Caudate nucleus (tissue), 63 donors: ENCODE measurements at places on chromosomes 5 and 9.

GRCh38 chr9:5478206-5478605, 27.9 kb downstream of the CD274 start:
- DNase-seq, result no peak

- DNase-seq, result no peak
These were observed 2.5 kb upstream of the HNRNPAB start for GRCh38 chr5:178201927-178202235.

GRCh38 chr5:73962801-73963425, 336.9 kb downstream of the ARHGEF28 start:
- DNase-seq, result no peak

- peak; percentile 47 for DNase-seq
These were observed 933 bp upstream of the TGFBR1 start for GRCh38 chr9:99103901-99104458.

GRCh38 chr9:134516464-134516863, 125.1 kb upstream of the COL5A1 start:
- no peak for DNase-seq

DNA sequence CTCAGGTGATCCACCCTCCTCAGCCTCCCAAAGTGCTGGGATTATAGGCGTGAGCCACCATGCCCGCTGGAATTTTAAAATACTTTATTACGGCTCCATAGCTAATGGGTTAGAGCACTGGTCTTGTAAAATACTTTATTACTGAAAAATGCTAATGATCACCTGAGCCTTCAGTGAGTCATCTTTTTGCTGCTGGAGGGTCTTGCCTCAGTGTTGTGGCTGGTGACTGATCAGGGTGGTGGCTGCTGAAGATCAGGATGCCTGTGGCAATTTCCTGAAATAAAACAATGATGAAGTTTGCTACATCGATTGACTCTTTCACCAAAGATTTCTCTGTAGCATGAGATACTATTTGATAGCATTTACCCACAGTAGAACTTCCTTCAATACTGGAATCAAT, 26.0 kb upstream of the GNE start:
- DNase-seq, result no peak

DNA sequence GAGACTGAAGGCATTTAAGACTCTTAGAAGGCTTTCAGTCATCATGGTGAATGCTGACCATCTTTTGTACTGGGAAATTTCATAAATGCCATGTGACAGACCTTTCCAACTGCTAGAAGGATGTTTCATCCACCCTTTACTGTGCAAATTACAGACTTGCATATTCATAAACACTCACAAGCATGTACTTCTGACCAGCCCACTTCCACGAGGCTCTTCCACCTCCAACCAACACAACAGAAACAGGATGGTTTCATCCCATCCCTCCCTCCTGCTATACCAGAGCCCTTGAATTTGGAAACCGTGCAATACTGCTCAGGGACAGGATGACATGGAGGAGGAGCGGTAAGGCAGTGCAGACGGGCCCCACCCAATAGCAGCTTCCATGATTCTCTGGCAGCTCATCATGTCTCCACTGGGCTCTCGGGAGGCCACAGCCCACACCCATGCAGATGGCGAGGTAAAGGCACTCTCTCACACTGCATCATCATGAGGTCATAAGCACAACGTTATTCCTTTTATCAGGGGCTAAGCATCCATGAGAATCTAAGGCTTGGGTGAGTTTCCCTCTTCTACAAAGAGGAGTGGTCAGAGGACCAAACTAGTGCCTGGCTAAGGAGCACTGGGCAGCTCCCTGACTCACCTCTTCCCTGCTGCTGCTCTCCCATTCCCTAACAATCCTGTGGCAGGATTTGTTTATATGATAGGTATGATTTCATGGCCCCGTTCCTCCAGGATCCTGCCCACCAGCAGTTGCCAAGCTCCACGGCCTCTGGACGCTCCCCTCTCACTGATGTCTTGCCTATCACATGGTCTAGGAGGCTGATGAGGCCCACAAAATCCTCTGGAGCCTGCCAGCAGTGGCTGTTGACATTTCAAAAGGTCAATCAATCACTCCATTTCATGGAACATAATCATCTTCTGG, 94.4 kb upstream of the FSTL4 start:
- no peak for DNase-seq

- no peak for DNase-seq
These were observed 81.6 kb downstream of the CYFIP2 start for GRCh38 chr5:157347301-157348048.

DNA sequence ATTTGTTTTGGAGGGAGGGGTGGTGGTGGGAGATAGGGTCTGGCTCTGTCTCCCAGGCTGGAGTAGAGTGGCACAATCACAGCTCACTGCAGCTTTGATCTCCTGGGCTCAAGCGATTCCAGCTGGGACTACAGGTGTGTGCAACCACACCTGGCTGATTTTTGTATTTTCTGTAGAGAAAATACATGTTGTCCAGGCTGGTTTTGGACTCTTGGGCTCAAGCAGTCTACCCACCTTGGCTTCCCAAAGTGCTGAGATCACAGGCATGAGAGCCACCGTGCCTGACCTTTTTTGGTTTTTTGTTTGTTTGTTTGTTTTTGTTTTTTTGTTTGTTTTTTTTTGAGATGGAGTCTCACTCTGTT, 15.4 kb downstream of the STXBP1 start:
- DNase-seq, result no peak

- no peak for DNase-seq
These were observed 70.6 kb downstream of the DPYSL3 start for GRCh38 chr5:147439254-147439653.

DNA sequence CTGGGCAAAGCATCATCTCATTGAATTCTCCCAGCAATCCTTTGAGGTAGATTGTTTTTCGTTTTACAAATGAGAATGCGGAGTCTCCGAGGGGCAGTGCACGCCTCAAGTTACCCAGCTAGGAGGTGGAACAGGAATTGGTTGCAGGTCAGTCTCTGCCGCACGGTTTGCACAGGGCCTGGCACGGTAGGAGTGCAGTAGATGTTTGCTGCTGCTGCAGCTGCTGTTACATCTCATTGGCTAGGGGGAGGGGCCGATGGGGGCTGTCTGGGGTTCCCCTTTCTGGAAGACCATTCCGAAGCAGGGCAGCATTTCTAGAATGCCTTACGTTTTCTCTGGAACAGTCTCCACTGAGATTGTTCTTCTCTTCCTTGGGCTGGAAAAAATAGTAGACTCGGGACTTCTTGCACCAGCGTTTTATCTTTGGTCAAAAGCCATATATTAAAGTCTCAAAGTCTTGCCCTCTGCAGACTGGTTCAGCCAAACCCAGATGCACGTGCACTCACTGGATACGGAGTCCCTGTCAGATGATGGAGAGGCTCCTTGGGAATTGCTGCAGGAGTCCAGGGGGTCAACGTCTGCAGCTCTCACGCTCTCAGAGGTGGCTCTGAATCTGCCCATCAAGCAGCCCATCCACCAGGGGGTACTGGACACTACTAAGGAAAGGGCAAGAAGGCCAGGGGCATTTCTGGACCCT, 1.2 kb downstream of the USP20 start:
- no peak for DNase-seq

DNA sequence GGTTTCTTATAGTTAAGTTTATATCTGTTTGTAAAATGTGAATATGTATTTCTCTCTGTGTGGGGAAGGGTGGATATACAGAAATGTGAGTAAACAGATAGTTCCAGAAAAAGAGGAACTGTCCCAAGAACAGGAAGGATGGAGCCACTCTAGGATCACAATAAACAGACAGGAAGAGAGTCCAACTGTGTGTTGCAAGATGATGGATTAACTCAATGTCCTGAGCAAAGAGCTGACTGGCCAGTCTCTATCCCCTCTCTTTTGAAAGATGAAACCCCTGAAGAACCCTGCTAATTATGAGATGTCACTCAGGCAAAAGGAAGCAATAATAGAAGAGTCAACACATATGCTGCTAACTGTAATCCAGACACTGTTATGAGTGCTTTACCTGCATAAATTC, 202.7 kb downstream of the SEMA6A start:
- no peak for DNase-seq

DNA sequence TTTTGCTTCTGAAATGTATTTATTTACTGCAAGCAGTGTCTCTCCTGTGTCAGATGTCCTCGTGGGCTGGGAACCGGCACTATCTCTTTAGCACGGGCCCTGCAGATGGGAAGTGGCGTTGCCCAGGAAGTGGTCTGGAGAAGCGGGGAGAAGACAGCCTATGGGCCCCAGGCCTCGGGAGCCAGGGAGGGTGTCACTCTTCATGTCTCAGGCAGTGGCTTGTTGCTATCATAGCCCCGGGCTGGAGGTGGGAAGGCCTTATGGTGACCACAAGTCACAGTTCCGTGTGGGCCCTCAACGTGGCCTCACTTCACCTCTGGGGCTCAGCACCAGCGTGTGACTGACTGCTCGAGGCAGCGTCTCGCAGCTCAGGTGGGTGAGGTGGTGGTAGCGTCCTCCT, 41.4 kb downstream of the SYK start:
- DNase-seq, result no peak
